Stimulated activated CD4-positive, alpha-beta T cell treated with anti-CD3 and anti-CD28 coated beads, Interleukin-4, amount 100 ng/mL, for 1 hour (primary cell): ENCODE measurements at places on chromosomes 16 and 17.

DNA sequence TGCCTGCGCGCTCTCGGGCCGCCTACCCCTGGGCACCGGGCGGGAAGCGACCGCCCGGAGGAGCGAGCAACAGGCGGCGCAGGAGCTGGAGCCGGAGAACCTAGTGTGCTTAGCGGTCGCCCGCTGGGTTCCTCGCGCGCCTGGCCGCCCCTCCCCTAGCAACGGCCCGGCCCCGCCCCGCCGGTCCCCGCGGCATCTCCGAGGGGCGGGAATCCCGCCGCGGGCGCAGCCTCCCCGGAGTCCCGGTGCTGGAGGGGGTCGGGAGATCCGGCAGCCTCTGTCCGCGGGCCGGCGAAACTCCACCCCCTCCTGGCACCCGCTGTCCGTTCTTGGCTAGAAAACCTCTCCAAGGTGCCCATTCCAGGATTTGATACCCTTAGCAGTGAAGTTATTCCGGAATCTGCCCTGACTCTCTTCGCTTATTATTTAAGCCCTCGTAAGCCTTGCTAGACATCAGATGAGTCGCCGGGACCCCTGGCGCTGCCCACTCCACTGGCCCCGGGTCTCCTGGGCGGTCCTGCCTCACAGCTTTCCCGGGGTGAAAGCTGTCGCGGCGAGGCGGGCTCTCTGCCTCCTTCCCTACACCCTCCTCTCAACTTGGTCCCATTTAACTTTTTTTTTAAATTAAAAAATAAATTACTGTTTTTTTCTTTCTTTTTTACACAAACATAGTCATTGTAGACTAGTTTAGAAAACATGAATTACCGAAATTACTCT is at the start of gene RPRML:
Gene RPRML, minus strand, starts transcription at position 107 of the 717 bp plus-strand sequence. CDS start 246 bp downstream, outside the sequence.
- DNase-seq, result peak; percentile 40

DNA sequence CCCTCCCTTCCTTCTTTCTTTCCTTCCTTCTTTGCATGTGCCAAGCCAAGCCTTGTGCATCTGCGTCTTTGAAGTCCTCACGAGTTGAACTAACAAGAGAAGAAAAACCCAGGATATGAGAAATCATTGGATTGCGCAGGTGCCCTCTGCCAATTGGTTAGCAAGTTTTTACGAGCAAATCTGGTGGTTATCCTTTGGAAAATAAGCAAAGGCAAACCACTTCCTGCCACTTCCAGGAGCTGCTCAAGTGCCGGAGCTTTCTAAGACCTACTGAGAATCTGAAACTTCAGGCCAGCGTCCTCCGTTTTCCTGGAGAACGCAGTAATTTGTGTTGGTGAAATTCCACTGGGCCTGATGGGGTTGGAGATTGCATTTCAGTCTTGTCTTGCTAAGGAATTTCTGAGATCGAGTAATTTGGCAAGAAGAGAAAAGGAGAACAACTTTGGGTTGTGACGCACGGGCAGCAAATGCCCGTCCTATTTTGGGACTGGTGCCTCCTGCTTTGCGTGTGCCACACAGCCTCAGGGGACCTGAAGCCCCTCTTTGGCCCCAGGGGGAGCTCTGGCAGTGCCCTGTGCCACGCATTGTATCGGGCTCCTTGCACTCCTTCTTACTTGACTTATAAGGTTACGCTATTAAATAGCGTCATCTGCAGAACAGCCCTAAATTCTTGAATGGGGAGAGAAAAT is 56.4 kb downstream of the CMIP start:
- DNase-seq, result no peak

- peak; percentile 25 for DNase-seq
These were observed 64.3 kb downstream of the CNGB1 start for GRCh38 chr16:57906382-57907316.

- DNase-seq, result no peak
These were observed 10.6 kb downstream of the MTMR4 start for GRCh38 chr17:58503866-58504265.

GRCh38 chr16:53899431-53899830 is 195.5 kb downstream of the FTO start:
- DNase-seq, result no peak

DNA sequence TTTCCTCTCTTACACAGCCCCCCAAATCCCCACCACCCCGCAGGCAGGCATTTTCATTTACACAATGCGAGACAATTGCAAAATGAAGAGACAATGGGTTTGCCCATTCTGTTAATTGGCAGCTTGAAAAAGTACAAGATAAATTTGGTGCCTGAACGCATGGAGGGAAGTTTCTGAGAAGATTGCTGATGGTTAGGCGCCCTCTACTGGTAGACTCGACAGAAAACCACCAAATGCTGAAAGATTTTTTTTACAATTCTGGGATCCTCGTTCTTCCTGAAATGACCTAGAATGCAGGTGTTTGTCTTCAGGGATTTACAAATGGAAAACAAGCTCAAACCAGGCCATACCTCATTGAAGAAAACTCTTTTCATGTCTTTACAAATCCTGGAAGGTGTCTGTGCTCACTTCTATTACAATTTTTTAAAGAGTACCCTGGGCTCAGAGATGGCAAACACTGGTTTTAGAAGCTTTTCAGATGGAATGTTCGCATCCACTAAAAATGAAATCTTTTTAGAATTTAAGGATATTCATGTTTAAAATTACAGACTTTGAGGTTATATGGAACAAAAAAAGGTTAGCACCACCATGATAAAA is 338.5 kb downstream of the PMP22 start:
- peak; percentile 39 for DNase-seq

- DNase-seq, result no peak
These were observed 67.4 kb upstream of the SOX9 start for GRCh38 chr17:72053449-72053848.

DNA sequence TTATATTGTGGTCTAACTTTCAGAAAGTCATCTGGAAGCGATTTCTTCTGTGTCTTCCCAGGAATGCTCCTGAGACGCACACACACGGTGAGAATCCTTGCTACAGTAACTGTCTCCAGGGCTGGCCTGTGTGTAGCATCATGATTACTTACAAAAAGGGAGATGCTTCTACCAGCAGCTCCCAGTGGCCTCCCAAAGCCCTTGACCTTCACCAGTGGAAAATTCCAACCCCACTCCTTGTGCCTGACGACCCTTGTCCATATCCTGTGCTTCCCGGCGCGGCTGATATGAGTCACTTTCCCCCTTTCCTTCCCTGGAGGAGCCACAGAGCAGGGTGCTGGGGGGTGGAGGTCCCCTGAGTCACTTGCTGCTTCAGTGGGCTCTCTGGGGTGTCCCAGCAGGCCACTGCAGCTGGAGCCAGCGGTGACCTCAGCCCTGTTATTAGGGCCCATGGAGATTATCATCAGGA is 22.1 kb upstream of the NAT9 start:
- DNase-seq, result no peak
